Kasumi-1 (cell line): ENCODE measurements at places on chromosomes 16 and 17.

DNA sequence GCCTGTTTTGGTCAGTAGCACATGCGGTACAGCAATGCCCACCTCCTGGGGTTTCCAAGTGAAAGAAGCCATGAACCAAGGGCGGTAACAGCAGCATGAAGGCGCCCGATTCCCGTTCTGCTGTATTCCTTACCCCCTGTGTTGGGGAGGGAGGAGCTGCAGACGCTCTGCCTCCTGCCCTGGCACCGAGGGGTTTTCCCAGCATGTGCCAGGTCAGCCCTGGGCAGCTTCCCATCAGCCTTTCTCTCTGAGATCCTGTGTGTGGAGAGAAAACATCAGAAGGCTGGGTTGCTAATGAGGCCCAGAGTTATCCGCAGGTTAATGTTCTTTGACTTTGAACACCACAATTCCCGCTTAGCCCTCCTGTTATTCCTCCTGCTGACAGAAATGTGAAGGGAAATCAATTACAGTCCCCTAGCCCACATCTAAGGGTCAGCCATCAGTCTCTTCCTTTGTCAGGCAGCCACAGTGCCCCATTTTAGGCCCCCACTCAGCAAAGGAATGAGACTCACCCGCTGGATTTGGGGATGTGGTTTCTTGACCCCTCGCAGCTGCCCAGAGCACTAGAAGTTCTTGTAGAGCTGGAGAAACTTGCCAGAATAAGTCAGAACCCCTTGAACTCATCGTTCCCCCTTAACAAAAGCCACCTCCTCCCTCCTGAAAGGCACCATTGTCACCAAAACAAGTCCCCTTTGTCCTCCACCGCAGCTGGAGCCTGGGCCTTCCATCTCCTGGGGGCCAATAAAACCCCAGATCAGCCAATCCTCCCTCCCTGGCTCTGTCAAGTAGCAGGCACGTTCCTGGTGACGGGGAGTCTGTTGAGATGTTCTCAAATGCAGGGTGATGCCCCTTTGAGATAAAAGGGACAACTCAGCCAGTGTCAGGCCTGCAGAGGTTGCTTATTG lies 168.5 kb downstream of the KATNIP start:
- DNase-seq = no peak

DNA sequence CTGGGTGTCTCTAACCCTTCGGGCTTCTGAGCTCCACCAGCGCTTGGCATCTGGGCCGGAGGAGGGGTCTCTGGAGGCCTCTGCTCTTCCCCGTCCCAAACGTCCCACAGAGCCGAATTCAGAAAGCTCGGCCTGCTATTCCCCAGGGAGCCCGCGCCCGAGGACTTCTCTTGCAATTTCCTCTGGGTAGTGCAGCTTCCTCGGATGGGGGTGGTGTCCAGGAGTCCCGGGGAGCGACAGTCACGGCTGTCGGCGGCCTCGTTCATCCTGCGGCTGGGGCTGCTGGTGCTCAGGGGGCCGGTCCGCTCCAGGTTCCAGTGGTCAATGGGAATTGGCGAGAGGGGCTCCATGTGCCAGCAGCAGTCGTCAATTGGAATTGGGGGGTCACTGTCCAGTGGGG lies 11.8 kb upstream of the NLRC3 start:
- no peak for DNase-seq

DNA sequence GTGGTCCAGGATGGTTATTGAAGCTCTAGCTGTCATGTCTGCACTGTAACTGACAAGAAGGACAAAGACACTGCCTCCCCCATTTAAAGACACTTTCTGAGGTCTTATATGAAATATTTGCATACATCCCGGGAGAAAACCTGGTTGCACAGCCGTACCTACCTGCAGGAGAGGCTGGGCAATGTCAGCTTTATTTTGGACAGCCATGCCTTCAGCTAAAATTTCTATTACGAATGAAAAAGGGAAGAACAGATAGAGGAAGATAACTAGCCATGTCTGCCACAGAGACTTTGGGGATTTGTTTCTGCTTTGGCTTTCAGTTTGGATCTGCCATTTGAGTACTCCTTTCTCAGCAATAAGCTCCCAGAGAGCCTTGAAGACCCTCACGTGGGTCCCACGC lies 19.0 kb downstream of the SLC7A6 start:
- DNase-seq = no peak

GRCh38 chr16:11547118-11547916 lies 39.4 kb downstream of the LITAF start:
- no peak for DNase-seq

GRCh38 chr17:51401279-51401678 lies 140.9 kb downstream of the UTP18 start:
- no peak for DNase-seq

- DNase-seq = no peak
These were observed 1.8 kb downstream of the ALKBH5 start for GRCh38 chr17:18185391-18185790.

- DNase-seq = no peak
These were observed 3.2 kb downstream of the ACSF3 start for GRCh38 chr16:89096768-89097391.

DNA sequence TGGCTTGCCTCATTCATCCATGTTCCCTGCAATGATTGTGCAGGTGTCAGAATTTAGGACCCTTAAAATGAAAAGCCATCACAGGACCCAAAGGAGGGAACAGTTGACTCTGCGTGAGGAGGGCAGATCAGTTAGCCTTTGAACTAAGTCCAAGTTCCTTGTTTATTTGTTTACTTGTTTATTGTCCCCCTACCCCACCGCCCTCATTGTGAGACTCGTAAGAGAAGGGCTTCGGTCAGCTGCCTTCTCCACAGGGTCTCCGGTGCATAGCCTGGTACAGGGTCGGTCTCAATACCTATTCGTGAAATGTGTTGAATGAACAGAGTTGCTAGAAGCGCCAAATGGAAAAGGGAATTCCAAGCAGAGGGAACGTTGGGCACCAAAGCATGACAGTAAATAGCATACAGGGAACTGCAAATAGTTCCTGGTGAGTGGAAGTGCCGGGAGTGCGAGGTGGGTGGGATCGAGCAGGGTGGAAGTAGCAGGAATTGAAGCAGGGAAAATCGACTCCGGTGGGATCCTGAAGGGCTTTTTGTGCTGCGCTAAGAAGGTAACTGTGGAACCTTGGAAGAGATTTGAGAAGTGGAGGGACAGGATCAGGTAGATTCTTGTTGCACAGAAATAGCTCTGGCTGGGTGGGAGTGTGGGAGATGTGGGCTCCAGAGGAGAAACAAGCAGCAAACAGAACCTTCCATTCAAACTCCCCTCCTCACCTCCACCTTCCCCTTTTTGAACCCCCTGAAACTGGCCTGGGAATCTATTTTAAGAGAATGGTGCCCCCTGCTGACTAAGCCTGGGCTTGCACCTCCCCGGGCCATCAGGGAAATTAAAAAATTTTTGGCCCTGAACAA lies 12.7 kb downstream of the SLC35B1 start:
- DNase-seq = peak; percentile 82

DNA sequence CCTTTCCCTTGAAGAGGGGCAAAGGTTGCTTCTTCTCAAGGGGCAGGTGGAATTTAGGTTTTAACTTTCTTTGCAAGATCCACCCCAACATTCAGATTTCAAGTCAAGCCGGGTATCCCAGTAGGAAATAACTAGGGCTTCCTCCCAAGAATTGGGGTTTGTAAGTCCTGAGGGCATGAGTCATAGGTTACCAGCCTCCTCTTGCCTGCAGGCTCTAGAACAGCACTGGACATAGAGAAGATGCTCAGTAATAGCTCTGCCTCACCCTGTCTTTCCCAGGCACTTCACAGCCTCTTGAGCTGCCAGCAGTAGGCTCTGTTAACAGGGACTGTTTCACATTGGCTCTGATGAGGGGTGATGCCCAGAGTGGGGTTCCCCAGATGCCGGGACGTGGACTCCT lies 35.8 kb upstream of the ZFP90 start:
- DNase-seq = no peak

DNA sequence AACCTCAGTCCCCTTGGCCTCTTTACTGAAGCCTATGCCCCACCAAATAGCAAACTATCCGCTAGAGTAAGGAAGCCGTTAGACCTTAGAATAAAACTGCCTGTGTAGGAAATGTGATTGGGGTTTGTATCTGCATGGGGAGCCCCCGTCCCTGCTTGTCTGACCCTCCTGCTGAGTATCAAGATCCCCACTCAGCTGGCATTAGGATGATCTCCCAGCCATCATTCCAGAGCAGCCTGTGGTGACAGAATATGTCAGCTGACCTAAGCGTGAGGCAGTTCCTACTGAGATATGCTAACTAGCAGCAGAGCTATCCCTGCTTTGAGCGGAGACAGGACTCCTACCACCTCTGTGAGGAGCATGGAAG lies 645 bp upstream of the GFOD2 start:
- DNase-seq = peak; percentile 55

DNA sequence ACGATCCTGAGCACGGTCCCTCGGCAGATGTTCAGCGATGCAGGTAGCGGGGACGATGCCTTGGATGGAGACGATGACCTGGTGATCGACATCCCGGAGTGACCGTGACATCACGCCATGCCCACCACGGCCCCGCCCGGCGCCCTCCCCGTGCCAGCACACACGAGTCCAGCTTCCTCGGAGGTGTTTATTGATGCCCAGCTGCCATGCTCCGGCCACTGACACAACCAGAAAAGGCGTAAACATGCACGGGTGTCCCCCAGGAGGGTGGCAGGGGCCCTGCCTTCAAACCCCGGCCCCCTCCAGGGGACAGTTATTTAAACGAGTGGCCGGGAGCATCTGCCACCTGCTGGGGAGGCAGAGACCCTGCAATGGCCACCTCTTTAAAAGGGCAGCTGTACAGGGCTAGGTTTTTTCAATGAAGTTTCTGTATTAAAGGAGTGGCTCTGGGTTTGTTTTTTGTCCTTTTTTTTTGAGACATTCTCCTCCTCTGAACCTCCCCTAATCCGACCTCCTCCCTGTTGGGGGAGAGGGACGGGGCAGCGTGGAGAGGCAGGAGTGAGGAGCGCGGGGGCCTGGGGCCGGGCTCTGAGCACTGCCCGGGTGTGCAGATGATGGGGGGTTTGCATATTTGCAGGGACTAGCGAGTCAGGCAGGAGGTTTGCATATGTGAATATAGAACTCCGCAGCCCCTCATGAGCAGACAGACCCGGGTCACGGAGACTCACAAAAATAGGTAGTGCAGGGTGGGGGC lies 5.3 kb downstream of the DOC2A start:
- peak; percentile 31 for DNase-seq

DNA sequence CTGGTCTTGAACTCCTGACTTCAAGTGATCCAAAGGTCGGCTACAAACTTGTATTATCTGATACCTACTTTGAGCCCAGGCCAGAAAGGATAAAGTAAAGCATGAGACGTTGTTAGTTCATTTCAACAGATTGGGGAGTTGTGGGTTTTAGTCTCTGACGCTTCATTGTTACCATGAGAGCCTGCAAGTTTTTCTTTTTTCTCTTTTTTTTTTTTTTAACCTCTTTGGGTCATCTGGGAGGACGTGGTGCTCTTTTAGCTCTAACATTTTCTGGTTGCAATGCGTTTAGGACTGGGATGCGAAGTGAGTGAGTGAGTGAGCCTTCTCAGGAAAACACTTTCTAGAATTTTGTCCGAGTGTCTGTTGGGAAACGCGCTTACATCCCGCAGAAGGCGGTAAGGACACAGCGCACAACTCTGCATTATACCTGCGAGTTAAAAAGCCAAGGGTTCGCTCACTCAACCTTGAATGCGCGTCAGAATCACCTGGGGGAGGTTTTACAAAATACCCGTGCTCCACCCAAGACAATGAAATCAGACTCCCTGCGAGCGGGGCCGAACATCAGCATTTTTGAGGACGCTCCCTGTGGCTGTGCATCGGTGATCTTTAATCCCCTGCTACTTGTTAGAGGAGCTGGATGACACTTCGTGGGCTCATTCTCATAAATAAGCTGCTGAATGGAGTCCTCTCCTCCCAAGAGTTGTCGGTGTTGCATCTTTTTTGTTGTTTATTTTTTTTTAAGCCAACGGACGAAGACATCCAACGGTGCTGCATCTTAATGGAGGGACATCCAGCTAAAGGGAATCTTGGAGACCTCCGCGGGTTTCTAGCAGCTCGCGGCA lies 629 bp upstream of the RNF135 start:
- peak; percentile 53 for DNase-seq

DNA sequence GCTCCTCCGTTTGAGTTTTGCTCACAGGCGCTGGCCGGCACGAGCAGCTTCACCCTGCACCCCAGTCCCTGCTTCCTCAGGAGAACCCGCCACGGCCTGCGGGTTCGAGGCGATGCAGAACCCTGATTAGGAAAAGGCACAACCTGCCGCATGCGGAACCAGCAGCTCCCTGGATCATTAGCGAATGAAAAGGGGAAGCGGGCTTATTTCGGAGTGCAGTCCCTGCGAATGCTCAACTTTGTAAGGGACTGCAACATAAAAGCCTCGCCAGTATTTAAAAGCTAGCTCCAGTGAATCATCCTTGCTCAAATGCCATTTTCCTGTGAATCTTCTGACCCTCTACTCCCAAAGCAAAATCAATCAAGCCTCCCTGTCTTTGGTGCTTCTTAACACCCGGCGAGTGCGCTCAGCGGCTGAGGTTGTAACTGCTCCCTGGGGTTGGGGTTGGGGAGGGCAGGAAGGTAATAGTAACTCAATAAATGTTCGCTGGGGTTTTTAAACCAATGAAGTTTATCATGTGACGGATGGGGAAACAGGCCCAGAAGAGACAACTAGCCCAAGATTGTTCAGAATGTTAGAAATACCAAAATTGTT lies 678 bp upstream of the AKAP10 start:
- peak; percentile 65 for DNase-seq

DNA sequence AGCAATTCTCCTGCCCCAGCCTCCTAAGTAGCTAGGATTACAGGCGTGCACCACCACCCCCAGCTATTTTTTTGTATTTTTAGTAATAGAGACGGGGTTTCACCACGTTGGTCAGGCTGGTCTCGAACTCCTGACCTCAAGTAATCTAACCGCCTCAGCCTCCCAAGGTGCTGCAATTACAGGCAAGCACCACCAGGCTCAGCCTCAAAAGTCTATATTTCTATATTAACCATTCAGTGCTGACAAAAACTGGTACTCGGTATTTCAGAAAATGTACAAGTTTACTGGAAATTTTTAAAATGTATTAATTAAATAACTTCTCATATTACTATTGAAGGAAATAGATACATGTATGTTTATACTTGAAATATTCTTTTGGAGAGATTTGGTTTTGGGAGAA lies 1.4 kb upstream of the HEXD start:
- DNase-seq = peak; percentile 34
